ENCODE measurements at places on chromosomes 11 and 22.

DNA sequence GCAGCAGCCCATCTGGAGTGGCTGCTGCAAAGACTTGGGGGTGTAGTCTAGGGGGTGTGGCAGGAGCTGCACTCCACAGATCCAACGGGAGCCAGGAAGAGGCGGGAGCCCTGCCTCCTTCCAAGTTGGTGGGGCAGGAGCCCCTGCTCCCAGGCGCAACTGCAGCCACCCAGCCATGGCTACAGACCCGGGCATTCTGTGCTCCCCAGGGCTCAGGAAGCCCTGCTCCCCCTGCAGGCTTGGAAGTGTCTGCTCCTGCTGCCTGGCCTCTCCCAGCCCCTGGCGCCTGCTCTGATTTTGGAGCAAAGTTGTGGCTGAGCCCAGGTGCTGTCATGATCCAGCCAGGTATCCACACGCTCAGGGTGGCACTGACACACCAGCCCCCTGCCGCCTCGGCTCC, 58.5 kb downstream of the CCDC34 start:
- DNase-seq, result no peak

GRCh38 chr11:60952742-60953170, 780 bp upstream of the SLC15A3 start:
- DNase-seq, result no peak

GRCh38 chr22:35621451-35621850, 4.3 kb upstream of the MB start:
- no peak for DNase-seq

DNA sequence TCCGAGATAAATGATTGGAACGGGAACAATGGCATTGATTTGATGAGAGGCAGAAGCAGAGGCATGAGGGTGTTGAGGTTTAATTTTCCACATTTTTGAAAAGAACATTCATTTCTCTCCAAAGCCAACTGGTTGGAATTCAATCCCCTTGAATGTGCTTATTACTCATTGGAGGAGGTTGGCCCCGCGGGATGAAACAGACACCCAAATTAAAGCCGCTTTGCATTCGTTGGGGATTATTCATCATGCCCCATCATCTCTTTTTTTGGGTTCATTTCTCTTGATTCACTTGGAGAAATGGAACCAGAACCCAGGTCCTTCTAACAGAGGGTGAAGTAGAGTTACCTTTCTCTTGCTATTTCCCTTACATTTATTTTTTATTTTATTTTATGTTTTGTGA, 47.6 kb upstream of the PARVG start:
- DNase-seq, result no peak

GRCh38 chr11:17745023-17745772, 10.6 kb downstream of the KCNC1 start:
- no peak for DNase-seq

GRCh38 chr11:60084631-60085273, 3.7 kb upstream of the MS4A2 start:
- no peak for DNase-seq

GRCh38 chr22:28019360-28019759, 100.3 kb upstream of the PITPNB start:
- DNase-seq, result no peak

GRCh38 chr11:1336836-1337646, 27.6 kb upstream of the TOLLIP start:
- peak; percentile 35 for DNase-seq

DNA sequence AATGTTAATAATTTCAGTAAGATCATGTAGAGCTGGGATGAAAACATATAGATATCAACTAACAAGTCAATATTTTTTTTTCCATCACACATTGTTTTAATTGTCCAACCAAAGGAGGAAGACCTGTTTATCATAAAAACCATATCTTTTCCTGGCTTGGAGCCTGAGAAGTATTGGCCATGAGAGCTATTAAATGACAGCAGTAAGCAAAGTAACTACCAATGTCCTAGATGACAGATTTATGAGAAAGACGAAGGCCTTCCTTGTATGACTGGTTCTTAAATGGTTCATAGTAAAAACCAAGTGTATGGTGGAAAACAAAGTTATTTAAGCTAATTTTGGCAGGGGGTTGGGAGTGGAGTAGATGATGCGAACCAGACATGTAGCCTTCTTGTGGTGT, 1147.1 kb upstream of the TENM4 start:
- DNase-seq, result no peak

- no peak for DNase-seq
Observed at GRCh38 chr11:72633068-72633467, 41.2 kb downstream of the PDE2A start.

GRCh38 chr11:105456950-105457349, 152.9 kb upstream of the GRIA4 start:
- no peak for DNase-seq

- no peak for DNase-seq
Observed at GRCh38 chr22:25802018-25802417, 60.0 kb downstream of the MYO18B start.

- DNase-seq, result no peak
Observed at GRCh38 chr11:124535552-124536232, 7.8 kb downstream of the OR8B12 start.

GRCh38 chr11:47705721-47706120, 9.4 kb downstream of the AGBL2 start:
- no peak for DNase-seq

GRCh38 chr11:62726915-62727164, 417 bp downstream of the HNRNPUL2 start:
- DNase-seq, result no peak

GRCh38 chr22:27554106-27554811, 247.3 kb downstream of the MN1 start:
- DNase-seq, result no peak

DNA sequence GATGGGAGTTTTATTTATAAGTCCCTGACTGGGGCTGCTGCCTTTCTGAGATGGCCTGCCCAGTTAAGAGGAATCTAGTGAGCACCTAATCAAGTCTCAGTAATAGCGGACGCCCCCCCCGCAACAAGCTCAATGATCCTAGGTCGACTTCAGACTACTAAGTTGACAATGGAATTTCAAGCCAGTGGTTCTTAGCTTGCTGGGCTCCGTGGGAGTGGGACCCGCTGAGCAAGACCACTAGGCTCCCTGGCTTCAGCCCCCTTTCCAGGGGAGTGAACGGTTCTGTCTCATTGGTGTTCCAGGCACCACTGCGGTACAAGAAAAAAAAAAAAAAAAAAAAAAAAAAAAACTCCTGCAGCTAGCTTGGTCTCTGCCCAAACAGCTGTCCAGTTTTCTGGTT, 156.8 kb upstream of the CARD18 start:
- DNase-seq, result no peak

DNA sequence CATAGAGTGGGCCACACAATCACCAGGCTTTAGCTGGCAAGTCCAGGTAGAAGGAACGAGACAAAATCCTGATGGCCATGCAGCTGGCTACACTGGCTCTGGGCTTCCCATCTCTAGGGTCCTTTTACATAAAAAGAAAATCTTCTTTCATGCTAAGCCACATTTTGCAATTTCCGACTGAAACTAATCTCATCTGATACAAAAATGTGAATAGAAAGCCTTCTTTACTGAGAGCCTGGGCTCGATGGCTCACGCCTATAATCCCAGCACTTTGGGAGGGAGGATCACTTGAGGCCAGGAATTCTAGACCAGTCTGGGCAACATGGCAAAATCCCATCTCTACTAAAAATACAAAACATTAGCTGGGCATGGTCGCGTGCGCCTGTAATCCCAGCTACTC, 67.2 kb downstream of the MICAL3 start:
- no peak for DNase-seq

GRCh38 chr11:12962306-12962705, 46.8 kb upstream of the RASSF10 start:
- DNase-seq, result no peak

DNA sequence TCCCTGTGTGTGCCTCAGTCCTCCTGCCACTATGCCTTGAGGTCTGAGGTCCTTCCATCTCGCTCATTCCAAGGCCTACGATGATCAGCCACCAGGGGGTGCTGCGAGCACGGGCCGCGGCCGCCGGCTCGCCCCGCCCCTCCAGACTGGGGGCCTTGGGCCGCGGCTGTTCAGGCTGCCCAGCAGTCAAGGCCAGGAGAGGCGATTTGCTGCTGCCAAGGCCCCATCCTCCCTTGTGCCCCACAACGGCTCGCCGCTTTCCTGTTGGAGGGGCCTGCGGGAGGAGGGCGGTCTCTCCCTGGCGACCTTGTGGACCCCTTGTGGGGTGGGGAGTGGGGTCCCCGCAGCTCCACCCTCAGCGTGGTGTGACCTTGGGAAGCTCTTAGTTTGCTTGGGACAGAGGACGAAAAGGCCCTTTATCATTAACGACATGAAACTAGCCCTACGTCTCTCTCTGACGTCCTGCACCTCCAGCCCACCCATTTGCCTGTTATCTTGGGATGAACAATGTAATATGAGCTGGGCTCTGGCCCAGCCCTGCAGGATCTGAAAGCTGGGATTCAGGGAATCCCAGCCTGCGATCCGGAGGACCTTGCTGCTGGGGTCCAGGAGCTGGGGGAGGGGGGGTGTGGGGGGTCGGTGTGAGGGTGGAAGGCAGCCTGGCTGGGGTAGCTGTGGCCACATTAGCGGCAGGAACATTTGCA, 5.3 kb upstream of the GALR3 start:
- DNase-seq, result peak; percentile 62

DNA sequence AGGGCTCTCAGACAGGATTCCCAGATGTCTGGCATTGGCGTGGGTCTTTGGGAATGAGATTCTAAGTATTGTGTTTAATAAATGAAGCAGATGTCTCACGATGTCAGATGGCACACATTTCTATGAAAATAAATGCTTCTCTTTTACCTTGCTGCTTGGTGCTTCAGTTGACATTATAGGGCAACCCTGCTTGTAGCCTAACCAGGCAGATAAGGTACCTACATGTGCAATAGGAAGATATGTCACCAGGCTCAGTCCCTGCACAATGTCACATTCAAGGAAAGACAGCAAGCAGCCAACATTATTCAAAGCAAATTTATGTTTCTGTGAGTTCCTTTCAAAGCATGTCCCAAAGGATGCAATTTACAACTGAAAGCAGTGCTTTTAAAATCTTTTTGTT, 43.4 kb upstream of the SYN3 start:
- DNase-seq, result no peak

DNA sequence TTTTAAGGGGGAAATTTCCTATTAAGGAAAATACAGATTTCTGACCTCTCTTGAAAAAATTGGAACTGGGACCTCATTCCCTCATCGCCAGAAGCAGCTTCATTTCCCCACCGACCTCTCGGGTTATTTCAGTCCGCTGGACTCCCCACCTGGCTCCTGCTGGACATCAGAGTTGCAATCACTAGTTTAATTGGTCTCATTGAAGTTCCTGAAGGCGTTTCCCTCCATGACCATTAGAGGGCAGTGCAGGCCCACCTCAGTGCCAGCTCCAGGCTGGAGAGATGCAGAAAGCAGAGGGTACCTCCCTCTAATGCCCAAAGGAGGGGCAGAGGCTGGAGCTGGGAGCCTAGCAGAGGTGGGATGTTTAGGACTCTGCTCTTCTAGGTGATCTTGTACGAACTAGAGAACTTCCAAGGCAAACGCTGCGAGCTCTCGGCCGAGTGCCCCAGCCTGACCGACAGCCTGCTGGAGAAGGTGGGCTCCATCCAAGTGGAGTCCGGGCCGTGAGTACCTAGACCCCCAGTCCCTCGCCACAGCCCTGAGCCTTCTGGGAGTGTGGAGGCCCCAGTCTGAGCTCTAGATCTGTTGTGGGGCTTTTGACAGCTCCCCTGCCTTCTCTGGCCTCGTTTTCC, 2.7 kb downstream of the CRYBB3 start:
- DNase-seq, result peak; percentile 6

- DNase-seq, result no peak
Observed at GRCh38 chr11:65503949-65504673, 5.3 kb downstream of the MALAT1 start.

DNA sequence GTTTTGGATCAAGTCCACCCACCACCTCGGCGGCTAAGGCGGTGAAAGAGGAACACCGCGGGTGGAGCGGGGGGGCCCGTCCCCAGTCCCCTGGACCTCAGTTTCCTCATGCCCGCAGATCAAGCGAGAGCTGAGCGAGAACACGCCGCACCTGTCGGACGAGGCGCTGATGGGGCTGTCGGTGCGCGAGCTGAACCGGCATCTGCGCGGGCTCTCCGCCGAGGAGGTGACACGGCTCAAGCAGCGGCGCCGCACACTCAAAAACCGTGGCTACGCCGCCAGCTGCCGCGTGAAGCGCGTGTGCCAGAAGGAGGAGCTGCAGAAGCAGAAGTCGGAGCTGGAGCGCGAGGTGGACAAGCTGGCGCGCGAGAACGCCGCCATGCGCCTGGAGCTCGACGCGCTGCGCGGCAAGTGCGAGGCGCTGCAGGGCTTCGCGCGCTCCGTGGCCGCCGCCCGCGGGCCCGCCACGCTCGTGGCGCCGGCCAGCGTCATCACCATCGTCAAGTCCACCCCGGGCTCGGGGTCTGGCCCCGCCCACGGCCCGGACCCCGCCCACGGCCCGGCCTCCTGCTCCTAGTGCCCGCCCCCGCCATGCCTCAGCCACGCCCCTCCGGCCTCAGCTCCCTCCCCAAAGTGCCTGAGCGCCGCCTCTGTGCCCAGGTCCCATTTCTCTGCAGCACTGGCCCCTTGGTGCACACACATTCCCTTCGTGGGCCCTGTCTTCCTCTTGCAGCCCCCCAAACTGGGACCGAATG, 12.7 kb downstream of the MAFF start:
- peak; percentile 41 for DNase-seq

DNA sequence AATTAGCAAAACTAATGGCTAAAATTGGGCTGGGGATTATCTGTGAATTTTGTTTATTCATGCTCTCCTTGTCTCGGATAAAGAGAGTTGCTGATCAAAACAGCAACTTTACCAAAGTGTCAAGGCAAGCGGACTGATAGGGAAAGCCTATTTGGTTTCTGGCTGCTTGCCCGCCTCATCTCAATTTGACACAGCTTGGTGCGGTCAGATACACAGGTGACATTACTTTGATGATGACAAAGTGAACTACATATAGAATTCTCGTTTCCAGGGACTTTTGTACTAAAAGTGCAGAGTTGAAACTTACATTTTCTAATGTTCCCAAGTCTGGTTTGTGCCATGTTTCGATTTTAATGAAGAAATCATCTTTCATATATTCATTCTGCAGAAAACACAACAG, 22.8 kb downstream of the PITPNB start:
- DNase-seq, result no peak

- DNase-seq, result no peak
Observed at GRCh38 chr11:82233201-82233600, 500.5 kb downstream of the FAM181B start.

GRCh38 chr11:71998061-71998460, 648 bp upstream of the IL18BP start:
- no peak for DNase-seq
